ENCODE measurements at places on chromosomes 1 and 21.

DNA sequence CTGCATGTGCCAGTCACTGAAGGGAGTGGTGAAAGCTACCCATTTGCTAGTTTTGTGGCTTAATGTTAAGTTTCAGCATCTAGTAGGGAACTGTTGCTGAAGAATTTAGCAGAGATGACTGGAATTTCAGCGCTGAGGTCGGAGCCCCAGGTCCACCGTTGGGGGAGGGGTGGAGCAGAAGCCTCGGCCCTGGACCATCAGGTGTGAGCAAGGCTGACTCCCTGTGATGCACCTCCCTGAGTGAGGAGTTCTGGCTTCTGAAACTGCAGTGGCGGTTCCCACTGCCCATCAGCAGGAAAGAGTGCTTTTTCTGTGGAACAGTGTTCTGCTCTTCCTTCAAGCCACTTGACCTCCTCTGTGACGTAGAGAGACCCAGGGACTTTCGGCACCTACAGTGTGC, 1.3 kb downstream of the NOS1AP start:
- DNase-seq, result peak; percentile 33

GRCh38 chr1:238465449-238465848, 574.7 kb upstream of the ZP4 start:
- DNase-seq, result no peak

GRCh38 chr1:2237773-2238172, 9.7 kb downstream of the SKI start:
- DNase-seq, result no peak

GRCh38 chr1:19938472-19938871, 15.1 kb upstream of the PLA2G2E start:
- no peak for DNase-seq

DNA sequence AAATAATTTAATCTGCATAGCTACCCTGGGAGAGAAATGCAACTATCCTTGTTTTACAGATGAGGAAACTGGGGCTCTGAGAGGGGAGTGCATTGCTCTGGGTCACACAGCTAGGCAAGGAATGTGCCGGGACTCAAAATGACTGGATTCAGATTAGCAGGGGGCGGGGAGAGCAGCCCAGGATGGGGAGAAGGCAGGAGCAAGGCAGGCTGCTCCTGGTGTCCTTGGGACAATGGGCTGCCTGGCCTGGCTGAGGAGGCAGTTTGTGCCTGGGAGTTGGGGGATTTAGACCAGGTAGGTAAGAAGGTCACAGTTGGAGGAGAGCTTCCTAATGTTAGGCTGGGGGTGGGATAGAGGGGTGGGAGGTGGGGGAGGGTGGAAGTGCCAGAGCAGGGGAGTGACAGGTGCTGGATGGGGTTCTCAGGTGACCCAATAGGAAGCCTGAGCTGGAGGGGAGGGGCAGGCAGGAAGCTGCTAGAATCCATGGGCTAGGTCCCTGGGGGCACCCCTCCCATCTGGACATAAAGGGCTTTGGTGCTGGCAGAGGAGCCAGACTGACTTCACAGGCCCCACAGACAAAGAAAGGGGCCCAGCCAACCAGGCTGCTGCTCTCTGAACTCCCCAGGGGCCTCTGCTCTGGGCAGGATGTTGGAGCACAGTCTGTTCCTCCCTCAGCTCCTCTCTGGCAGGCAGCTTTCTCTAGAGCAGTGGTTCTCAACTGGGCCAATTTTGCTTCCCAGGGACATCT, 29.0 kb downstream of the TRIM62 start:
- DNase-seq, result no peak

DNA sequence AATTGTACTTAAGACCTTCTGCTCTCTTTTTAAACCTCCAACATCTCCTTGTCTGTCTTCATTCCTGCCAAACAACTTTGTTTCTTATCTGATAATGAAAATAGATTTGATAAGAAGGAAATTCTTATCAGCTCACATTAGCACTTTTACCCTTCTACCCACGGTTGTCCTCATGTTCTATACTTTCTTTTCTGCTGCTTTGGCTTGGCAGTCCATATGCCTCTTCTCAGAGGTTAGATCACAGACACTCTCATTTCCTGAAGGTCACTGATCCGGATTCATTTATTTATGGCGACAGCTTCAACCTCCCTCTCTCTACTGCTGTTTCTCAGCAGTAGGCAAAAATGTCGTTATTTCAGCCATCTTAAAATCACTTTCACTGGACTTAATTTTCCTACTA, 2015.8 kb downstream of the NCAM2 start:
- no peak for DNase-seq

DNA sequence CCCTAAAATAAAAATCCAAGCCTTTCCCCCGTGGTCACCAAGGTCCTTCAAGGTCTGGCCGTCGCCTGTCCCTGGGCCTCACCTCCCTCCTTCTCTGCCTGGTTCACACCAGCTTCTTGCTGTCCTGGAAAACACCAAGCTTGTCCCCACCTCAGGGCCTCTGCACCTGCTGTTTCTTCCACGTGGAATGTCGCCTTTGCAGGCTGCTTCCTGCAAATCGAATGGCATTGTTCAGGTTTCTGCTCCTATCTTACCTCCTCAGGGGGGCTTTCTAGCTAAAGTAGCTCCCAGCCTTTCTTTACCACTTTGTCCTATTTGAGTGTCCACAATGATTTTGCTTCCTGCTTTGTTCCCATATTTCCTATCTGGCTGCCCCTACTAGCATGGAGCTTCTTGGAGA, 3.3 kb upstream of the CASZ1 start:
- no peak for DNase-seq

GRCh38 chr1:102435483-102435882, 438.8 kb upstream of the OLFM3 start:
- no peak for DNase-seq

GRCh38 chr1:240258910-240259309, 167.2 kb downstream of the FMN2 start:
- no peak for DNase-seq

Measured in Calu3 (cell line).